ENCODE measurements at places on chromosomes 11 and 22.

GRCh38 chr11:120052196-120052775, 85.6 kb downstream of the TRIM29 start:
- no peak for DNase-seq

- no peak for DNase-seq
Observed at GRCh38 chr22:35381424-35382009, 621 bp downstream of the HMOX1 start.

DNA sequence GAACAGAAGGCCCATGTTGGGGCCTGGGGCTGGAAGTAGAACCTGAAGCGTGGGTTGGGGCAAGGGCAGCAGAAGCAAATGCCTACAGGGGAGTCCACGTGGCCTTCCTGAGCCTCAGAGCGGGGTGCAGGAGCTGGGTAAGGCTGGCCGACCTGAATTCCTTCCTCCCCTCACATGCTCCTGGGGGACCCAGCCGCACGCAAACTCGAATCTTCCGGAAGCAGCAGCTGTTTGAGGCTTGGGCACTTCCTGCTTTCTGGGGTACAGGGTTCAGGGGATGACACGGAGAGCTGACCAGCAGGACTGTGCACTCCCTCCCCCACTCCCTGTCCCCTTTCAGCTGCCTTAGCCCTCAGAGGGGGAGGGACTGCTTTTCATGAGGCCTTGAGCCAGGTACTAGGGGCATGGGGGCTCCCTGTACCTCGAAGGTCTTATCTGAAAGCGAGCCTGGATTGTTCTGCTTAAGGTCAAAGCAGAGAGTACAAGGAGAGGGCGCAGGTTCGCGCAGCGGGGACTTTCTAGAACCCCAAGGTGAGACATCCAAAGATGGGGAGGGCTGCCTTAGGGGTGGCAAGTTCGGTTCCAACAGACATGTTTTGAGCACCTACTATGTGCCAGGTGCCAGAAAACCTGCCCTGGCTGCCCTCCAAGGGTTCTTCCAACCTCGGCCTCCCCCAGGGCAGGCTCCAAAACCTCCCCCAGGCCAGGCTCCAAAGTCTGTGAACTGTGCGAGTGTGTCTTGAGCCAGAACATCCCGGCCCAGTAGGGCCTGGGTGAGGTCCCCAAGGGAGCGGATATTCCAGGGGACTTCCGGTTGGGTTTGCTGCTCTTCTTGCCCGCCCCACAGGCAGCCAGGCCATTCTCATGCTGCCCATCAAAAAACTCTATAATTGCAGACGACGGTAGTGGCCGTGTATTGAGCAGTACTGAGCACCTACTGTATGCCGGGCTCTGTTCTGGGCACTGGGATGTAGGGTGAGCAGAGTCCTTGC, 1.7 kb downstream of the NCF4 start:
- DNase-seq = no peak

DNA sequence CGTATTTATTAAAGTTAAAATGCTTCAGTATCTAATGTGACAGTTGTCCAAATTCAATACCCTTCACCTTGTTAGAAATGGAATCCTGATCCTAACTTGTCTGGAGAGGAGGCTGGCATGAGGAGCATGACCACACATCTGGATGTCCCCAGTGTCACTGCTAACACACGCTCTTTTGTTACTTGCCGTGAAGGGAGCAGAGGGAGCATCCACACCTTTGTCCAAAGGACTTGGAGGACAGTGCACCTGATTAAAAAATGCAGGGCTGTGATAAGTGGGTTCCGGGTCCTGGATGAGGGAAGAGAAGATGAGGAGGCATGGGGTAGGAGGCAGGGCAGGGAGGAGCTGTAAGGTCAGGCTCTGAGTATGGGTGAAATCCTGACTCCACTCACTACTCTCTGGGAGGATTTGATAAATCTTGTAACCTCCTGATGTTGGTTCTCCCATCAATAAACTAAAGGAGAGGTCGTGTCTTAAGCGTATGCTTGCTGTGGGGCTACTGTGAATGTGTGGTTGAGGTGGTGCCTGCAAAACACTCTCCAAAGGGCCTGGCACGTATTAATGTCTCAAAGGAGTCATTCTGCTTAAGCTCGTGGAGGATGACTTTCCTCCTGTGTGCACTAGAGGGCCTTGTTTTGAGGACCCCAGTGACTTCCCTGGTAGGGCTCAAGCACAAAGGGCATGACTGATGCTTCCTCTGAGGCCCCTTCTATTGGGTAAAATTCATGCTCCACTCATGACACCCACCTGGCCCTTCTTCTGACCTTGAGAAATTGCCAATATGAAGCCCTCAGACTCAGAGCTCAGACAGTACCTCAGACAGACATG, 16.8 kb upstream of the IGLL5 start:
- no peak for DNase-seq

GRCh38 chr11:16040151-16040550, 316.2 kb downstream of the SOX6 start:
- DNase-seq = no peak

DNA sequence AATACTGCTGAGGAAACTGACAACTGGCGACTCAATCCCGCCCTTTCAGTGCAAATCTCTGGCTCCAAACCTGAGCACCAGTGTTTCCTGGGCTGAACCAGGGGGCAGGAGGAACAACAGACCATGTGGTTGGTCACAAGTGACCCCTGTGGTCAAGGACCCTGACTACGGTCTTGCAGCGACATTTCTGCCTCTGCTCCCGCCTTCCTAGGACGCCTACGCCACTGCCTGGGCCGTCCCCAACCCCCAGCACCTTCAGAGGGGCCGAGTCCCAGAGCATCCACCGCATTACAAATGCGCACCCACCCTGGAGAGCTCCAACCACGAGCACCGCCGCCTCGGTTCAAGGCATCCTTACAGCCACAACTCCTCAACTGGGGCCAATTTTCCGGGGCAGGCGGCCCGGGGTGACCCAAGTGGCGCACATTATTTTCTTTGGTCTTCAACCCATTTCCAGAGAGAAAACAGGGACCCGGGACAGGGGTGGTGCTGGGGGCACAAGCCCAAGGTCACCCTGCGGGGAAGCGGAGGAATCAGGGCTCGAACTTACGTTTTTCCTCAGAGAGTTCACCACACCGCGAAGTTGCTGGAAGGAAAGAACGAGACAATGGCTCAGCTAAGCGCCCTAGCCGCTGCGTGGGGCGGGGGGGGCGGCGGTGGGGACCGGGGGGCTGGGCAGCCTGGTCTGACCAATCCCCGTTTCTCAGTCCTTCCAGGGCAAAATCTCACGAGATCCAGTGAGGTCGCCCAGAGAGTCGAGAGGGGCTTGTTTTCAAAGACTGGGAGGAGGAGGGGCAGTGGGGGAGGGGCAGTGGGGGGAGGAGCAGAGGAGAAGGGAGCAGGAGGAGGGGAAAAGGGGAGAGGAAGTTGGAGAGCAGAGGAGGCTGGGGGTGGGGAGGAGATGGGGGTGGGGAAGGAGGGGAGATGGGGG, 1.8 kb downstream of the PRAME start:
- DNase-seq = no peak
